ENCODE measurements at places on chromosomes 6 and 20.

DNA sequence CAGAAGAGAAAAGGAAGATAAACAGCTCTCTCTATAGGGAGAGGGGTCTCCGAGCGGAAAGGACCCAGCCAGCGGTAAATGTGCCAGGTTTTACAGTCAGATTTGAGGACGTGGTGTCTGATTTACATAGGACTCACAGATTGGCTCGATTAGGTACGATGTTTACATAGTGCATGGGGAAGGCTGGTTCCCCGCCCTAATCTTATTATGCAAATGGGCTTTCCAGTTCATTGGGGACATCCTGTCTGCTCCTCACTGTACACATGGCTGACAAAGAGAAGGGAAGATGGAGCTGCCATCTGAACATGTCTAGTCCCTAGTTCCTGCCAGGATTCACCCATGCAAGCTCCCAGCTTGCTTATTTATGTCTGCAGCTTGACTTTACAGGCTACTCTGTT, 119.9 kb downstream of the RNF144B start:
- ATAC-seq: no peak

- ATAC-seq: peak; percentile 48
Observed at GRCh38 chr6:166862978-166863530, 93.3 kb downstream of the RNASET2 start.

GRCh38 chr6:46039646-46040045, 24.0 kb upstream of the CLIC5 start:
- no peak for ATAC-seq

- no peak for ATAC-seq
Observed at GRCh38 chr6:45686841-45687569, 309.3 kb upstream of the SUPT3H start.

DNA sequence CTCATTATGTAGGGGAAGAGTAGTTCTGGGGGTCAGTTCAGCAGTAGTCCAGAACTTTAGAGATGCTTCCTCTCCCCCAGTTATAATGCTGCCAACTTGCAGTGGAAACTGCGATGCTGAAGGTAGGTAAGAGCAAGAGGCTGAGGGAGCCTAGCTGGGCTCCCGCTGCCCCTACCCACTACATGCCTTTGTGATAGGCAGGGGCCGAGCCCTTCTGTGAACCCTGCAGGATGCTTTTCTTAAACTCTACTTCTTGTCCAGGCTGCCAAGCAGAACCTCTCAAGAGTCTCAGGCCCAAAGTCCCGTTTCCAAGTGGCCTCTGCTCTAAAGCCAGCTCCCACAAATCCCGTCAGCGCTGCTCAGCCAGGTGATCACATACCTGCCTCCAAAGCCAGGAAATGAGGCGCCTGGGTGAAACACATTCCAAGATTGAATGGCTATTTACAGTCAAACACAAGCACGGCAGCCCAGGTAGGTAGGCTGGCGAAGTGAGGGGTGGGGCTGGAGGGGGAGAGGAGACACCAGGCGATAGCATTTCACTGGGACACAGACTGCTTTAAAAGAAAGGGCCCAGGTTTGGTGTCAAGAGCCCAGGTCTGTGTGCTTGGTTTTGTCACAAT, 150.7 kb downstream of the CD24 start:
- ATAC-seq: no peak

GRCh38 chr6:43715056-43715788, 27.6 kb upstream of the MRPS18A start:
- no peak for ATAC-seq

- no peak for ATAC-seq
Observed at GRCh38 chr6:89475634-89476033, 42.7 kb downstream of the ANKRD6 start.

DNA sequence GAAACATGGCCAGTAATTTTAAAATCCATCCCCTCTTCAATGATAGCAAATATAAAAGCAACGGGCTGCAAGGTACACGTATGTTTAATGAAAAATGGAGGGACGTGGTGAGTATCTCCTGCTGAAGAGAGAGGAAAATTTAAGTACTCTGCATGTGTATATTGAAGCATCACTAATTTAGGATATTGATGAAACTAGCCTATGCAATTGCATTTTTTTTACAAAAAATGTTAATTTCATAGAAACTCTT, 362 bp upstream of the TMX4 start:
- no peak for ATAC-seq

DNA sequence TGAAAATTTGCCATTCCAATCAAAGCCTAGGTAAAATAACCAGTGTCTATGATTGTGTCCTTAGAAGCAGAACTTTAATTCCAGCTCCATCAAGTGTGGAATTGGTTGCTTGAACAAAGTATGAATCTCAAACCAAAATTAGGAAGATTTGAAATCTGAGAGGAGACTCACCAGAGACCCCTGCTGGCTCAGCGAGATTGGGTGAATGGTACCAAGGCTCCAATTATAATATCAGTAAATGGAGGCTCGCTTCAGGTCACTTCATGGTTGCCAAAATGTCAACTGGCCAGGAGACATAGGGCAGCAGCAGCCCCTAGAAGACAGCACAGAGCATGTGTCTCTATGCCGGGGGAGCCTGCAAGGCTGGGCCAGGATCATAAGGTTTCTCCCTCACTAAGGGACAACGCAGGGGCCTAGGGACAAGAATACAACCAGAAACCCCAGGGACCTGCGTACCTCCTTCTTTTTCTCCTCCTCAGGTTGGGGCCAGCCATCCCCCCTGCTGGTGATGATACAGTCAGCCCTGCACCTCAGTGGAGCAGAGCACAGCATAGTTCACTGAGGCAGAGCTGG, 14.0 kb downstream of the RBL1 start:
- peak; percentile 54 for ATAC-seq

DNA sequence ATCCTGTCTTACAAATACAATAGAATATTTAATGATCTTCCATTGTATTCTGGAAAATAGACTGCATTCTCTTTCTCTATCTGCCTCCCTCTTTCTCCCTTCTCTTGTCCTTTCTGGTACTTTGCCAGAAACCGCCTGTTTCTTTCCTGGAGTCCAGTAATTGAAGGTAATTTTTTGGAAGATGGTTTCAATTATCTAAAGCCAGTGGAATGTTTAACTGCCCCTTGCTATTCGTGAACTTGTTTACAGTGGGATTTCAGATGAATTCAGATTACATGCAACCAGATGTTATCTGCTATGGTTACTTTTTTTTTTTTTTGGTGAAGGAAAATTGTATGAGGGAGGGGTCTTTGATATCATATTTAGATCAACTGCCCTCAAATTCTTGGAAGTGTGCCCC, 655.5 kb upstream of the FLRT3 start:
- ATAC-seq: peak; percentile 69

DNA sequence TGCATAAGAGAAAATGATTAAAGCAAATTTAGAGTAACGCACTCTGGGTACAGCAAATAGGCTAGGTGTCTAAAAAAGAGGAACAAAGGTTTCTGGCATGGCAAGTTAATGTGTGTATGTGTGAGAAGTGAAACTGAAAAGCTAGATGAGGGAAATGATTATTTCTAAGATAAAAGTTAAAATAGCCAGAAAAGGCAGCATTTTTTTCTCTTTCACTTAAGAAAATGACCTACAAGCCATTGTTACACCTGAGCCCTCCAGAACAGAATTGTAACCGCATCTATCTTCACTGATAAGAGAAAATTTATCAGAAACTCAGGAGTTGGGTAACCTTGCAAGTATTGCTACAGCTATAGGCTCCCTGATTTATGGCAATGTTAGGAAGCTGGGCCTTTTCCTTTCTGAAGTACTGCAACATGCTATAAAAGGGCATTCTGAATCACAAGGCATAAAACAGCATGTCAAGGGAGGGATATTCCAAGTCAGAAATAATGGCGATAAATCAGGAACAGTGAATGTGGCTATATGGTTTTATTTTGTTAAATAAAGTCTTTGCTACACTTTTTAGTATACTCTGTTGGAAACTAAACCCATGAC, 395.3 kb downstream of the TBC1D32 start:
- no peak for ATAC-seq

- no peak for ATAC-seq
Observed at GRCh38 chr6:114194362-114195026, 148.3 kb downstream of the HS3ST5 start.

DNA sequence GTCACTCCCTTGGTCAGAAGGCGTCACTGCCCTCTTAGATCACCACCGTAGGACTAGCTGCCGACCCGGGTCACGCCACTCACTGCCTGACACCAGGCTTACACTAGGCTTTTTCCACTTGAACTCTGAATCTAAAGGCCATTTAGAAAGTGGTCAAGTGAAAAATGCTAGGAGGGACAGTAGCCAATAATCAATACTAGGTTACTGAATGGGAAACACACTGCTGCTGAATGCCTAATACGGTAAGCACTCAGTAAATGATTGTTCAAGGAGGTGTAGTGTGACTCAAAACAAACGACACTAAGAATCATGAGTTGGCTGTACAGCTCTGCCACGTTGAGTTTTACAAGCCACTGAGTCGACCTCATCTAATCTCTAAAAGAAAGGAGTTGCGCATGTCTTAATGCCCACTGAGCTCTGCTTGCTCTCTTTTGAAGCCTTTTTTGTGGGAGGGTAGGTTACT, 760 bp upstream of the IBTK start:
- no peak for ATAC-seq

DNA sequence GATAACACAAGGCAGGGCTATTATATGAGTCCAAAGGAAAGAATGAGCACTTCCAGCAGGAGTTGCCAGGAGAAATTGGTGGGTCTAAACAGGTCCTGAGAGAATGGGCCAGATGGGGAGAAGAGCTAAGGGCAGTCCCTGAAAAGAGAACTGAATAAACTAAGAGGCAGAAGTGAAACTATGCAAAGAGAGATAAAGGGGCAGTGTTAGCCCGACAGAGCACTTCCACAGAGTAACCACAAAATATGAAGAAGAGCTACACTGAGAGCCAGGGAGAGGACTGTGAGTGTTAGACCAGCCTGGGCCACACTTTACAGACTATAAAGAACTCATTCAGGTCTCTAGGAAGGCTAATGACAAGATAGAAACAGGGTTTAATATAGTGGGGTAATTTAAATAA, 43.8 kb downstream of the RALGAPA2 start:
- ATAC-seq: no peak

DNA sequence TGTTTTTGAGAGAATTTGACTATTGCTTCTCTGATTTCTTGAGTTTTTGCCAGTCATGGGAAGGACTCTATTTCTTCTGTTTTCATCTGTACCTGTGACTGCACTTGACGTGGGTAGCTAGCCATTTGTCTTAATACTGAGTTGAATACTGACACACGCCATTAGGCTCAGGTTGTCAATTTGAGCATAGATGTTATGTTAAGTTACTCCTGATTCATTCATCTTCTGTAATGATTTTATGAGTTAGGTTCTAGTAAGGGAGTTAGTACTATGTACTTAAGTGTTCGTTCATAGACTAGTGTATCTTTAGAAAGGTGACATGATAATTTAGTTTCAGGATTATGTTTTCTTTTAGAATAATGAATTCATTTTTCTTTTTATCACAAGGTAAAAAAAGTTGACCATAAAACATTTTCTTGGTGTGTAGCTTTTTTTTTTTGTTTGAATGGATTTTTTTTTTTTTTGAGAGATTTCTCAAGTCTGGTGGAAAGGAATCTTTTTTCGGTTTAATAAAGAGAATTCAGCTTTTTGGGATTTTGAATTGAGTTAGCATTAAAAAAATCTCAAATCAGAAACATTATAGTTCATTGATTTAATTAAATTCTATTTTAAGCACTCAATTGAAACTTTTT, 1.7 kb downstream of the AFDN start:
- ATAC-seq: no peak

DNA sequence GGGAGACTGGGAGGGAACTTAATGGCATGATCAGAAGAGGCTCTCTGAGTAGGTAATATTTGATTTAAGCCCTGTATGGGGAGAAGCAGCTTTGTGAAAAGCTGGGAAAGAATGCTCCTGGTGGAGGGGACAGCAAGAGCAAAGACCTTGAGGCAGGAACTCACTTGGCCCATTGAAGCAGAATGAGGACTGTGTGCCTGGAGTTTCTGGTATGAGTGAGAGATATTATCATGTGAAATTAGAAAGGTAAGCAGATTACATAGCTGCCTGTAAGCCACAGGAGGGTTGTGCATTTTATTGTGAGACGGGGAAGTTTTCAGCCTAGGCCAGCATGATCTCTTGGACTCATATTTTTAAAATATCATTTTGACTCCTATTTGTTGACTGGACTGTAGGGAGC, 502.1 kb downstream of the DHX35 start:
- ATAC-seq: no peak

DNA sequence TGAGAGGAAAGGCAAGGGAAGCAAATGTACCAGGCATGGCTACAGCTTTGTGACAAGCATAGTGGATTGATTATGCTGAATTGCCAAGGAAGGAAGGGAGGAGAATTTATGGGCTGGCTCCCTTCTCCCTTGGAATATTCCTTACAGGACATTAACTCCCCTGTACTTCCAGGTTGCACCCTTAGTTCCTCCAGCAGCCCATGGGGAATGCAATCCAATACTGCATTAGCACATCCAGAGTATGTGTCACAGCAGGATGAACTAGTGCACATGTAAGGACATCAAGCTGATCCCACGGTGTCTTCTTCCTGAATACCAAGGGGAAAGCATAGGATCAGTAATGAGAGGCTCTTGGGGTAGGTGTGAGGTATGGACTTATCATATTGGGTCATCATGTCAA, 390.7 kb upstream of the POU3F2 start:
- no peak for ATAC-seq

- no peak for ATAC-seq
Observed at GRCh38 chr6:7897461-7898192, 13.0 kb downstream of the TXNDC5 start.

DNA sequence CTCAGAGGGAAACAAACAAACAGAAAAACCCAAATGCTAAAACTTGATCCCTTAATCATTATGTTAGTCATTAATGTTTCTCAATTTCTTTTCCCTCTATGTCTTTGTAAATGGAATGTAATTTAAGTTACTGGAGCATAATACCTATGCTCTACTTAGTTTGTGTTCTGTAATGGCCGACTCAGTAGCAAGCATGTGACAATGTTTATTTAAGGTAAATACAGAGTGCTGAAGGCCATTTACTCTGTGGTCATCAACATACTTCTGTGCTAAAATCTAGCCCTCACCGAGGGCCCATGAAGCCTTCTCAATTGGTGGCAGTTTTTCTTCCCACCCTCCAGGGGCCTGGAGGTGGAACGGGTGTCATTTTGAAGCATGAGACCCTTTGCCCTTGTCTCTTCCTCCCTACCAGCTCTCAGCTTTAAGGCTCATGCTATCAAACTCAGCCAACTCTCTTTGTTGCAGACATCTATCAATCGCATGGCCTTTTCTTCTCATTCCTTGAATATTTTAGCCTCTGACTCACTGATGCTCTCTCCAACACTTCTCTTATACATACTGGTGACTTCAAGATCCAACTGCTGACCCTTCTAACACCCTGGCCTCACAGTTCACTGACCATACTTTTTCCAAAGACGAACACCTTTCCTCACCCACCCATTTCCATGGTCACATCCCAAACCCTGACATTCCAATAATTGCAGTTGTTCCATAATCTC, 48.2 kb downstream of the STX7 start:
- ATAC-seq: peak; percentile 63

DNA sequence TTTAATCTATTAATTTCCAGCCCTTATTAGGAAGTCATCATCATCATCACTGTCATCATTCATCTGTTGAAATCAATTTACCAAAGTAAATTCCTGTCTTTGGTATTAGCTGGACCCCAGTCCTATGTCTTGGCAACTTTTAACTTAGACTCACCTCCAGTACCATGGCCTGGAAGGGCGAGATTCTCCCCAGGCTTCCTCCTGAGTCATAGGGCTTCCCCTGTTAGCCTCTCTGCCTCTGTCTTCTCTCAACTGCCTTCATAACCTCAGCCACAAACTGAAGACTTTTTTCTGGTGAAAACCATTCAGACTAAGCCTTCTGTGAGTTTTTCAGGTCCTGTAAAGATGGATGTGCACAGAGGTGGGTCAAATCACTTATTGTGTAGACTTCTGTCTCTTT, 95.0 kb downstream of the NKAIN2 start:
- ATAC-seq: no peak

GRCh38 chr6:20978151-20978614, 443.9 kb downstream of the CDKAL1 start:
- peak; percentile 73 for ATAC-seq

Data from SK-N-SH treated with all-trans-retinoic acid at 6 μM for 48 hours (cell line).